GM10248 (cell line): ENCODE measurements at places on chromosomes 1 and 21.
A peak's percentile ranks its signal among the peaks of the same experiment; 100 is the strongest.

DNA sequence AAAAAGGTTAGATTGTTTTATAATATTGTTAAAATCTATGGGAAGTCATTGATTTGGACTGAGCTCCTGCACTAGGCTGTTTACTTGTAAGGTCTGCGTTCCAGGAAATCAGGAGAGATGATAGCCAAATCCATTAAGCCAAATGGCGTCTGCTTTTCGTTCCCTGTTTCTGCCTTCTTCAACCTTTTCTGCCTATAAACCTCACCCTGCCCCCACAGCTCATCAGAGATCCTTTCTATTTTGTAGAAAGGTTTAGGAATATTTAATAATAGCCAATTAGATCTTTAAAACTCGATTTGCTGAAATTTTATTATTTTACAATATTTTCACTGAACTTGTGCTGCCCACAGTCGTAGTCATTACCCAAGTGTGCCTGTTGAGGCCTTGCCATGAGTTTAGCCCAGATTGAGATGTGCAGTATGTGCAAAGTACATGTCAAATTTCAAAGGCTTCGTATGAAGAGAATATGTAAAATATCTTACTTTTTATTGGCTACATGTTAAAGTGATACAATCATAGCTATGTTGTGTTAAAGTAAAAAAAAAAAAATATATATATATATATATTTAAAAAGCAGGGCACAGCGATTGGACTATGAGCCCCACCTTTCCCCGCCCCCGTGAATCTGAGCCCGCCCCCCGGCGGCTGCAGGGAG, 444 bp upstream of the IARS2 start:
- DNase-seq = no peak

DNA sequence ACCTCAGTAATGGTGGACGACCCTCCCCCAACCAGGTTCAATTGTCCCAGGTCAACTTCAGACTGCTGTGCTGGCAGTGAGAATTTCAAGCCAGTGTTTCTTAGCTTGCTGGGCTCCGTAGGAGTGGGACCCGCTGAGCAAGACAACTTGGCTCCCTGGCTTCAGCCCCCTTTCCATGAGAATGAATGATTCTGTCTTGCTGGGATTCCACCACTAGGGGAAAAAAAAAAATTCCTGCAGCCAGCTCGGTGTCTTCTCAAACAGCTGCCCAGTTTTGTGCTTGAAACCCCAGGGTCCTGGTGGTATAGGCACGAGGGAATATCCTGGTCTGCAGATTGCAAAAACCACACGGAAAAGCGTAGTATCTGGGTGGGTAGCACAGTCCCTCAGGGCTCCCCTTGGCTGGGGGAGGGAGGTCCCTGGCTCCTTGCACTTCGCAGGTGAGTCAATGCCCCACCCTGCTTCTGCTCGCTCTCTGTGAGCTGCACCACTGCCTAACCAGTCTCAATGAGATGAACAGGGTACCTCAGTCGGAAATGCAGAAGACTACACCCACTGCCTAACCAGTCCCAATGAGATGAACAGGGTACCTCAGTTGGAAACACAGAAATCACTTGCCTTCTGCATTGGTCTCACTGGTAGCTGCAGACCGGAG, 41.5 kb downstream of the GBP6 start:
- no peak for DNase-seq

GRCh38 chr1:46605232-46605631, 1.2 kb upstream of the MKNK1 start:
- no peak for DNase-seq

DNA sequence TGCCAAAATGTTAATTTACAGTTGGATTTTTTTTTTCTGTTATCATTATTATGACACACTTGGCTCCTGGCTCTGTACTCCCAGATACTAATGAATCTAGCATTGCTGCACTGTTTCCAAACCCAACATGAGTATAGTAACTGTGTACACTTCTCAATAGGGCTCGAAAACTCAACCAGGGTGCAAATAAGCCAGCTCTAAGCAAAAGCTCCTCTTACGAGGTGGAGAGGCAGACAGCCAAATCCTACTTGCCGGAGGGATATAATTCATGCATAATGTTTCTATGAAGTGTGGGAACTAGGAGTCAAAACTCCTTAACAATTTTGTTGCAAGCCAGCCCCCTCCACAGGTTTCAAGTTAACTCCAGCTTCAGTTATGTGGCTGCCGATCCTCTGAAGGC, 510.4 kb upstream of the ZP4 start:
- no peak for DNase-seq

DNA sequence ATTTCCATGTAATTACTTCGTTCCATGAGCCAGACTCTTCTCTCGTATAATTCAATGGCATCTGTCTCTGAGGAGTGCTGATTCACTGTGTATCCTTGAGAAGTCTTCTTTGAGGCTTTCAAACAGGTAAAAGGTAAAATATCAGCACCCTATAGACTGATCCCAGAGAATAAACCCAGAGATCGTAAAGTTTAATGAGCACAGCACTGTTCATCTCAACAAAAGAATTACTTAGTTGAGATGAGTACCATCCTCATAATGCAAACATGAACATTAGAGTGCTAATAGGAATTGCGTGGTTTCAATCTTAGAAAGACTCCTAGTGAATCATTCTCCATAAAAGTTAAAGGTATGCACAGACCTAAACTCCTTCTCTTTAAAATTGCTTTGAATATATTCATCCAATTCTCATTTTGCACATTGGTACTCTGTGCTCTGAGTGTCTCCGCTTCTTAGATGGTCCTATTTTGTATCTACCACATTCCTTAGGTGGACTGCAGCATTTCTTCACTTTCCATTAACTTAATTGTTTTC, 97.2 kb downstream of the TBX15 start:
- DNase-seq = no peak

GRCh38 chr1:153550827-153551500, 1.9 kb upstream of the S100A3 start:
- DNase-seq = no peak

DNA sequence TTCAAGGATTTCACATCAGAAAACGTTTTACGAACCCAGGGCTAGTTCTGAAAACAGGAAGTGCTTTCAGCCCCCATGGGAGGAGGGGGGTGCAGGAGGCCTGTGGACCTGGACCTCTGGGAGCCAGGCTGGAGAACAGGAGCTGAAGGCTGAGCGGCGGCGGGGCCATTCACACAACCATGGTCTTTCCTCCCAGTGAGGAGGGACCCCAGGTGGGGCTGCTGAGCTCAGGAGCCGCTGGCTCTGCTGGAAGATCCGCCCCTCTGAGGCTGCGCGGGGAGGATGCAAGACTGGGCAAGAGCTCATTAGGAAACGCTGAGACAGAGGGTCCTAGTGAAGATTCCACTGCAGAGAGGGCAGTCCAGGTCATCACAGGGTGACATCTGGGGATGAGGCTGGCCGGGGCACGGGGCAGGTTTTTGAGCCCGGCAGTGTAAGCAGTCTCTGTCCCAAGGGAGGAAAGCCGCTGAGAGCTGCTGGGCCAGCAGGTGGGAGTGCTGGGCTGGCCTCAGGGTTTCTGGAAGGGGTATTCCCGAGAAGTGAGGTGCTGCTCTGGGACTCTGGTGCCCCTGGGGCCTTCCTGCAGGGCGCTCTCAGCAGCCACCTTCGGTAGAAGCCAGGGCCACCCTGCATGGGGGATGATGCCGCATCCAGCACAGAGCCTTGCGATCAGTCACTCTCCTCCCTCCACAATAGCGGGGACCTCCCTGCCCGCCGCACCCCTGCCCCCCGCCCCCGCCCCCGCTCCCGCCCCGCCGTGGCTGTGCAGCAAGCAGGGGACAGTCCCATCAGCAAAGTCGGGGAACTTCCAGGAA, 7.5 kb downstream of the MX2 start:
- DNase-seq = peak; percentile 74

- no peak for DNase-seq
These were observed 722 bp upstream of the SLC19A2 start for GRCh38 chr1:169486281-169487051.

DNA sequence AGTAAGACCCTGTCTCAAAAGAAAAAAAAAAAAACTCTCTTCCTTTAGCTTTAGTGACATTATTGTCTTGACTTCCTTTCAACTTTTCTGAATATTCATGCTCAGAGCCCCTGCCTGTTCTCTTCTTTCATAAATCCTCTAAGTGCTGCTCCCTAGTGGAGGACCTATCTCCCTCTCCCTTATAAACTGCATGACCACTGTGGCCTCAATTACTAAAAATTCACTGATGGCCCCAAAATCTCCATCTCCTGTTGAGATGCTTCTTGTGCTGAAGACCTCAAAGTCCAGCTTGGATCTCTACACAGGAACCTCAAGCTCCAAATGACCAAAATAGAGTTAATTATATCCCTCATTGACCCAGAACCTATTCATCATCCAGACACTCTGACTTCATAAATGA, 7.8 kb downstream of the ITLN1 start:
- peak; percentile 42 for DNase-seq

GRCh38 chr1:205030896-205031295, 12.1 kb upstream of the CNTN2 start:
- no peak for DNase-seq

DNA sequence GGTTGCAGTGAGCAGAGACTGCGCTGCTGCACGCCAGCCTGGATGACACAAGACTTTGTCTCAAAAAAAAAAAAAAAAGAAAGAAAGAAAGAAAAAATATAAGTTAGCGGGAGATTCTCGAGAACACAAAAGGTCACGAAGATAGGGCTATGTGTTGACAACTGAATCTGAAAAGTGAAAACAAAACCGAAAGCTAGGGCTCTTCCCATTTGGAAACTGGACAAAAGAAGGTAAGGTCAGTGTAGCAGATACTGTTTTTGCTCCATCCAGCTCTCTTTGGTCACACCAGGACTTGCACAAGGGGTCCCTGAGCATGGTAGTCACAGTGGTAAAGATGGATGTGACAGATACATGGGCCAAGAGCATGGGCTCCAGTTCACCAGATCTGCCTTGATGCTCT, 60.4 kb upstream of the MAP10 start:
- no peak for DNase-seq

GRCh38 chr1:234212764-234213657, 160.2 kb upstream of the COA6 start:
- DNase-seq = peak; percentile 65

DNA sequence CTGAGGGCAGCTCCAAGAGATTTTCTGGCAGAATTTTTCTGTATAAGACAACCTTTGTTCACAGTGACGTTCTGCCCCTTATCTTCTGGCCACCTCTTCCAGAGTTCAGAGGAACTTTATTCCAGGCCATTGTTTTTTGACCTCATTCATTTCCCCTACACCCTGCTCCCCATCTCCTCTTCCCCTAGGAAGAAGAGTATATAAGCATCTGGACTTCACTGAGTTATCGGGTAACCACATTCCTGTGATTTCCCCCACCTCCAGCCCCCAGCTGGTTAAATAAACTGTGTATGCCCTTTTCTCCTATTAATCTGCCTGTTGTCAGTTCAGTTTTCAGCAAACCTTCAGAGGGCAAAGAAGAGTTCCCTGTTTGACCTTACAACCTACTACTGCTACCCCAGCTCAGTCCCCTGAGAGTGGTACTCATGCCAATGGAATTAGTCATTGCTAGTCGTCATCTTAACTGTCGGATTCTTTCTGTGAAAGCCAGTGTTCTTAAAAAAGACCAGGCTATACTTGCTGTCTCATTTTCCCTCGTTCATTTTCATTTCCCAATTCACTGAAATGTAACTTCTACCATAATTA, 14.3 kb upstream of the ALG14 start:
- no peak for DNase-seq

DNA sequence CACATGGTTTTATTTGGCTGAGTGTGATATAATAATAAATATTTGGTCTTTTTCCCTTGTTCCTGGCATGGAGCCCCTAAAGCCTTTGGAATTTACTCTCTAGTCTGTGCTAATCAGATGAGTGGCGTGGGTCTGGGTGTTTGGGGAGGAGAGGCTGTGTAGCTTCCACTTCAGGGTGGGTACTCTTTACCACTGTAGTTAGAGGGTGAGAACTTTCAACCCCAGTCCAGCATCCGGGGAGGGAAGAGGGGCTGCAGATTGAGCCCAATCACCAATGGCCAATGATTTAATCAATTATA, 20.0 kb downstream of the USP25 start:
- no peak for DNase-seq
